Fibroblast of skin of scalp (primary cell): ENCODE measurements at places on chromosomes 16 and 17.

GRCh38 chr17:42709561-42709960 is 27.2 kb downstream of the CNTNAP1 start:
- DNase-seq, result no peak

GRCh38 chr17:27622986-27623385 is 8.0 kb upstream of the LGALS9 start:
- no peak for DNase-seq

DNA sequence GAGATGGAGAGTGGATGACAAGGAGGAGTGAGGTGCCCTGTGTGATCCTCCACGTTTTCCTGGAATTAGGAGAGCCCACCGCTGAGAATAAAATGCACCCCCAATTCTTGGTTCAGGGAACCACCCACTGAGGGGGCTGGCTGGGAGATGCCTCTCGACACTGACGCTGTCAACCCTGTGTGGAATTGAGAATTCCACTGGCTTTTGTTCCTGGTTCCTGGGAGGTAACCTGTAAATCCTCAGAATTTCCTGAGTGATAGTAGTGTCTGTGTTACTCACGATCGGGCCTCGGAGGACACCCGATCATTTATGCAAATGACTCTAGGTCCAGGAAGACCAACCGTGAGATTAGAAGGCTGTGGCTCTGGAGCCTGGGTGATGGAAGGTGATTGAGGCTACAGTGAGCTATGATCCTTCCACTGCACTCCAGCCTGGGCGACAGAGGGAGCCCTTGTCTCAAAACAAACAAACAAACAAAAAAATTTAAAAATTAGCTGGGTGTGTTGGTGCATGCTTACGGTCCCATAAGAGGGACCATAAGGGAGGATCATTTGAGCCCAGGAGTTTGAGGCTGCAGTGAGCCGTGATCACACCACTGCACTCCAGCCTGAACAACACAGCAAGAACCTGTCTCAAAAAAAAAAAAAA is 11.7 kb upstream of the PRPSAP1 start:
- no peak for DNase-seq

DNA sequence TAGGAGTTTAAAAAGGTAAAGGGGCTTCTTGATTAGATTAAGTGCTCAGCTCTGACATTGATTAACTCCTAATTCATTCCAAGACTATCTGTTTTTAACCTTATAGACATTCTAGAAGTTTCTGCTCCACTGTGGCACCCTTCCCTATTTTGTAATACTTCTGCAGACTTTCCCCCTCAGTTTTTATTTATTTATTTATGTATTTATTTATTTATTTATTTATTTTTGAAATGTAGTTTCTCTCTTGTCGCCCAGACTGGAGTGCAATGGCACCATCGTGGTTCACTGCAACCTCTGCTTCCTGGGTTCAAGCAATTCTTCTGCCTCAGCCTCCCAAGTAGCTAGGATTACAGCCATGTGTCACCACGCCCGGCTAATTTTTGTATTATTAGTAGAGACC is 185.8 kb downstream of the PHKB start:
- DNase-seq, result no peak

DNA sequence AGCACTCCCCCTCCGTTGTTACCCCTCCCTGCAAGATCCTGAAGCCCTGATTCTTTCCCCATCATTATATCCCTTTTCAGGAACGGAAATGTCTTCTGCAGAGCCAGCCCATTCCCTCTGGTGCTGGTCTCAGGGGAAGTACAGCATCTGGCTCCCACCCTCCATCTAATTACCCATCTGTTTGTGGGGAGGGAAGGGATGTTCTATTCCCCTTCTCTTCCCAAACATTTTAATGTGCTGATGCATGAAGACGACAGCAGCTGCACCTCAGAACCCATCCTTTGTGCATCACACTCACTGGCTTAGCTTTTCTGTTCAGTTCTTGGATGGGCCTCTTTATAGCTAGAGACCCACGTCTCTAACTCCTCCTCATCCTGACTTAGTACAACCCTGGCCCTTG is 367.2 kb downstream of the CDH13 start:
- DNase-seq, result no peak

- DNase-seq, result no peak
Measured at GRCh38 chr17:42563143-42563509, 1.2 kb downstream of the COASY start.
